Mesenchymal stem cell (in vitro differentiated cells and primary cell): ENCODE measurements at places on chromosomes 5 and 9.

DNA sequence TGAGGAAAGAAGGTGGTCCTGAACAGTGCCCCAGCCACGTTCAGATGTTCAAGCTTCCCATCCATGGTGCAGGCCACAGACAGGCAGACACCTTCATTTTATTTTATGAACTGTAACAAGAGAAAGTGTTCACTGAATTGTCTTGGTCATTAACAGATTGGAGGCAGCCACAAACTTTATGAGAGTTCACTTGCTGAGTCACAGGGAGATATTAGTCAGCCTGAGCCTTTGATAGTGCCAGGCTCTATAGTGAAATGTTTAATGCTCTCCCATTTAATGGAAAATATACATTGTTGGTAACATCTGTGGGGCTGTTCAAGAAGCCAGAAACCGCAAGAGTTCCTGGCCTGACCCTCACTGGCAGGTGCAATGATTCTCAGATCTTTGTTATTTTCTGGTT, 237.0 kb downstream of the TENT4A start:
- no peak for DNase-seq
- H3K36me3 ChIP-seq: no peaks in the 10 kb centered on the region
- no peaks in the 10 kb centered on the region for H3K27me3 ChIP-seq
- no peak overlapping the region for H3K27ac ChIP-seq
- H3K4me3 ChIP-seq: no peak overlapping the region

DNA sequence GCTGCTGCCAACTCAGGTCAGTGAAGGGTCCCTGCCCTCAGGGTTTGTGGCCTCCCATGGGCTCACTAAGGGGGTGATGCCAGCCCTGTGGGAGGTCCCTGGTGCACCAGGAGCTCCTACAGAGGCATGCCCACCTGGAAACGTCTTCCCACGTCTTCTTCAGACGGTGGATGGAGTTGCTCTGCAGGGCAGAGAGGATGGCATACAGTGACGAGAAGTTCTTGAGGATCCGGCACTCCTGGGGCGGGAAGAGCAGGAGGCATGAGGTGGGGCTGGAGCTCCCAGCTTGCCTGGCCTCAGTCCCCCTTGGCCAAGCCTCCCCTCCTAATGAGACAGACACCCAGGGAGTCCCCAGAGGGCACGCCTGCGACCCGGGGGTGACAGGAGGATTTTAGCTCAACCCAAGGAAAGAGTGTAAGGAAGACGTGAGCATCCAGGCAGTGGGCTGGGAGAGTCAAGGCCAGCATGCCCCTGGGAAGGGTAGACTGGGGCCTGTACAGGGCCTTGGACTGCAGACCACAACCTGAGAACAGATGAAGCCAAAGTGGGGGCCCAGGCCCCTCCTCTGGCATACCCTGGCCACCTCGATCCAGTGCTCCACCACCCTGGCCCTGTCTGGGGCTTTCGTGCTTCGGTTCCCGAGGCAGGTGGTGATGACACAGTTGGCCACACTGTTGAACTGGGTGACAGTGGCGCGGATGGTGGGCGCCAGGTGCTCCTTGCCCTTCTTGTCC, 14.4 kb downstream of the RALGDS start:
- peaks cover 30% of the 10 kb centered on the region for H3K4me1 ChIP-seq
- H3K4me3 ChIP-seq: no peak overlapping the region
- no peak overlapping the region for H3K27ac ChIP-seq
- H3K36me3 ChIP-seq: peaks cover 91% of the 10 kb centered on the region

- H3K36me3 ChIP-seq: no peaks in the 10 kb centered on the region
- H3K27ac ChIP-seq: no peak overlapping the region
- no peak overlapping the region for H3K4me3 ChIP-seq
- peaks cover 3% of the 10 kb centered on the region for H3K4me1 ChIP-seq
- H3K27me3 ChIP-seq: no peaks in the 10 kb centered on the region
Measured at GRCh38 chr9:82940376-82940775, 122.6 kb downstream of the RASEF start.

GRCh38 chr5:173204185-173204979, 30.6 kb downstream of the NKX2-5 start:
- H3K27me3 ChIP-seq: peaks cover 65% of the 10 kb centered on the region
- peaks cover 7% of the 10 kb centered on the region for H3K4me1 ChIP-seq
- no peak overlapping the region for H3K4me3 ChIP-seq

GRCh38 chr5:17261075-17261474, 43.6 kb downstream of the BASP1 start:
- H3K4me1 ChIP-seq: peaks cover 2% of the 10 kb centered on the region
- H3K36me3 ChIP-seq: peaks cover 75% of the 10 kb centered on the region
- no peak overlapping the region for H3K27ac ChIP-seq
- no peak overlapping the region for H3K4me3 ChIP-seq

DNA sequence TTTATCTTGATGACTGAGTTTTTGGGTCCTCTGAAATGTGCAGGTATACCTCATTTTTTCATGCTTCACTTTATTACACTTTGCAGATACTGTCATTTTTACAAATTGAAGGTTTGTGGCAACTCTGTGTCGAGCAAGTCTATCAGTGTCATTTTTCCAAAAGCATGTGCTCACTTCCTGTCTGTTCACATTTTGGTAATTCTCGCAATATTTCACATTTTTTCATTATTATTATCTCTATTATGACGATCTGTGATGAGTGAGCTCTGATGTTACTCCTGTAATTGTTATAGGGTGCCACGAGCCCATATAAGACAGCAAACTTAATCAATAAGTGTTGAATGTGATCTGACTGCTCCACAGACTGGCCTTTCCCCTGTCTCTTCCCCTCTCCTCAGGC, 73.4 kb upstream of the FBXW11 start:
- H3K27me3 ChIP-seq: no peaks in the 10 kb centered on the region
- peaks cover 16% of the 10 kb centered on the region for H3K4me1 ChIP-seq
- no peak overlapping the region for H3K4me3 ChIP-seq
- DNase-seq: no peak
